HT1080 (cell line): ENCODE measurements at places on chromosomes 4 and X. TPM values are rescaled to one million over a fixed set of nuclear protein-coding genes. Genes with fewer than 3 reads are reported as not detected.

STPG2 gene
- 0.03 TPM in 1 of 2 replicates, not detected in the other for total RNA-seq

ETDB gene
- total RNA-seq: not detected in 2 replicates

PWWP3B gene
- total RNA-seq: 2.3 TPM in 2 replicates

UCHL1 gene
- not detected in 2 replicates for total RNA-seq

SMR3B gene
- total RNA-seq: not detected in 2 replicates

TAF7L gene
- not detected in 2 replicates for total RNA-seq

SOX3 gene
- not detected in 2 replicates for total RNA-seq

AREG gene
- total RNA-seq: 1.4 and 1.9 TPM in 2 replicates

PABPC4L gene
- total RNA-seq: not detected in 2 replicates

DRD5 gene
- total RNA-seq: not detected in 2 replicates

IRS4 gene
- total RNA-seq: not detected in 2 replicates

UGT2B11 gene
- total RNA-seq: not detected in 2 replicates

XG gene
- total RNA-seq: not detected in 2 replicates

GRID2 gene
- not detected in 2 replicates for total RNA-seq

RS1 gene
- not detected in 2 replicates for total RNA-seq

TACC3 gene
- 51.0 and 77.7 TPM in 2 replicates for total RNA-seq

TMSB15A gene
- total RNA-seq: 2.7 and 2.8 TPM in 2 replicates

CYLC1 gene
- total RNA-seq: not detected in 2 replicates

NR3C2 gene
- 1.4 and 1.8 TPM in 2 replicates for total RNA-seq

HELT gene
- not detected in 2 replicates for total RNA-seq

KLHL4 gene
- 5.3 and 8.5 TPM in 2 replicates for total RNA-seq

NLGN4X gene
- total RNA-seq: 0.06 TPM in 1 of 2 replicates, not detected in the other

MAGEB2 gene
- 122 and 158 TPM in 2 replicates for total RNA-seq

LDB2 gene
- total RNA-seq: 2.1 and 3.5 TPM in 2 replicates

PAK3 gene
- 0.03 TPM in 1 of 2 replicates, not detected in the other for total RNA-seq

SHROOM2 gene
- total RNA-seq: 2.1 and 3.2 TPM in 2 replicates

ZMAT1 gene
- total RNA-seq: 0.10 and 0.16 TPM in 2 replicates

PRKG2 gene
- total RNA-seq: 0.05 TPM in 1 of 2 replicates, not detected in the other

BLOC1S4 gene
- total RNA-seq: 23.8 and 24.5 TPM in 2 replicates

MOB1B gene
- total RNA-seq: 4.4 and 4.5 TPM in 2 replicates

NEK1 gene
- total RNA-seq: 3.0 and 4.4 TPM in 2 replicates

PABPC1L2A gene
- not detected in 2 replicates for total RNA-seq

SHROOM3 gene
- 8.0 and 11.8 TPM in 2 replicates for total RNA-seq

HPSE gene
- 4.0 and 6.0 TPM in 2 replicates for total RNA-seq

ZIC3 gene
- total RNA-seq: not detected in 2 replicates

TCEAL5 gene
- not detected in 2 replicates for total RNA-seq

VEGFC gene
- total RNA-seq: 43.6 and 51.2 TPM in 2 replicates

FAM47E gene
- total RNA-seq: not detected in 2 replicates

NKX6-1 gene
- total RNA-seq: 0.47 and 0.58 TPM in 2 replicates

CWH43 gene
- total RNA-seq: not detected in 2 replicates

BST1 gene
- total RNA-seq: 0.13 and 0.43 TPM in 2 replicates

TMEM128 gene
- 11.6 and 18.2 TPM in 2 replicates for total RNA-seq

CCNA2 gene
- total RNA-seq: 175 and 190 TPM in 2 replicates

PNCK gene
- not detected in 2 replicates for total RNA-seq

GPRIN3 gene
- 0.30 and 0.40 TPM in 2 replicates for total RNA-seq

SYNPO2 gene
- total RNA-seq: 0.08 and 0.37 TPM in 2 replicates

IL2 gene
- not detected in 2 replicates for total RNA-seq

SPP1 gene
- total RNA-seq: 30.6 and 37.1 TPM in 2 replicates

ZNF157 gene
- not detected in 2 replicates for total RNA-seq

PPARGC1A gene
- 1.6 and 2.1 TPM in 2 replicates for total RNA-seq

CPZ gene
- not detected in 2 replicates for total RNA-seq

GLRA3 gene
- total RNA-seq: not detected in 2 replicates

ODAPH gene
- not detected in 2 replicates for total RNA-seq
